ENCODE measurements at places on chromosomes 1 and 21. TPM values are rescaled to one million over a fixed set of nuclear protein-coding genes. Genes with fewer than 3 reads are reported as not detected.

DNA sequence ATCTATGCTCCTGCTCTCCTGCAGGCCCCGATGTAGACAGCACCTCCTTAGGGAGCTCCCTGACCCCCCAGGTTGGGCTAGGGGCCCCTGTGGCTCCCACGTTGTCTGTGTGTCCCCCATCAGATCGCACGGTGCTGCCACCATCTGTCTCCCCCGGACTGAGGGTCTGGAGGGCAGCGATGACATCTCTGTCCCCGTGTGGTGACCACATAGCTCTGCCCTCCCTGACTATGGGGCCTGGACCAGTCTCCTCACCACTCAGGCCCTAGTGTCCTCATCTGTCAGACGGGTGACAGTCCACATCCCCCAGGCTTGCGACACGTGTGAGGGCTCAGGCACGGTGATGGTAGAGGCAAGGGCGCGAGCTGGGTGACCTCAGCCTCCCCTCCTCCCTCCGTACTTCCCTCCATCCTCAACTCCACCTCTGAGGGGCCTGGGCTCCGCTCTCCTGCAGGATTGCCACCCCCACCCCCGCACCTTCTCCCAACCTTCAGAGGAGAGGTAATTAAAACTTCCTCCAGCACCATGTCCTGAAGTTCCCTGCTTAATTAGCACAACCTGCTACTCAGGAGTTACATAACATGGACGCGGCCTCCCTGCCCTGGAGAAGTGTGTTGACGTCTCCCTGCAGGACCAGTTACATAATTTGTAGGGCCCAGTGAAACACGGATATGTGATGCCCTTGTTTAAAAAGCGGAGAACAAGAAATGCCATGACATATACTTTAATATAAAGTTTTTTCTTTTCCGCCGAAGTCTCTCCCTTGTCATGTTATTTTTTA, 288.2 kb downstream of the PTPRU start:
- no peak overlapping the region for H3K4me3 ChIP-seq
- H3K27ac ChIP-seq, result no peak overlapping the region
- no peaks in the 10 kb centered on the region for H3K4me1 ChIP-seq
- H3K36me3 ChIP-seq, result no peaks in the 10 kb centered on the region

DNA sequence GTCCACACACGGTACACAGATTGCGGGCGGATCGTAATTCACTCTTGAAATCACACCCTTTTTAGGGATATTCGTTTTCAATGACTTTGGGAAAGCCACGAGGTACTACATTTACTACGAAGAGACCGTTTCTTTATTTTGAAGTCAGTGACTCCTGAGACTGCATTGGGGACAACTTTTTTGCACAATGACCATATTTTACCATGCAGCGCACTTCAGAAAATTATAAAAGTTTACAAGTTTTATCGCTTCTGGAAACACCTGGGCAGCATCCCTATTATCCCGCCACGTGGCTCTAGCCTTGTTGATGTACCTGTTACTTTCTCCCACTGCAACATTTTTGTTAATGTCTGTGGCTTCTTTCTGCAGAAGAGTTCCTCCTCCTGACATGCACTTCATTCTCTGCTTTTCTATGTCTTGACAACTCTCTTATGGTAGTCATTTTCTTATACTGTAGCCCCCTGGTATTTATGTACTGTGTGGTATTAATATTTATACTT, 1.3 kb upstream of the AKT3 start:
- H3K4me3 ChIP-seq, result peak overlapping the region; percentile 86
- DNase-seq, result no peak
- peak overlapping the region; percentile 92 for H3K27ac ChIP-seq
- H3K27me3 ChIP-seq, result no peaks in the 10 kb centered on the region

- no peaks in the 10 kb centered on the region for H3K36me3 ChIP-seq
- DNase-seq, result no peak
- H3K27ac ChIP-seq, result no peak overlapping the region
- H3K27me3 ChIP-seq, result no peaks in the 10 kb centered on the region
Measured at GRCh38 chr1:213985209-213986019, 2.4 kb upstream of the PROX1 start.

GRCh38 chr1:65921446-65921845, 128.8 kb downstream of the PDE4B start:
- H3K27me3 ChIP-seq, result no peaks in the 10 kb centered on the region
- no peak overlapping the region for H3K4me3 ChIP-seq
- no peak overlapping the region for H3K27ac ChIP-seq
- DNase-seq, result no peak

DNA sequence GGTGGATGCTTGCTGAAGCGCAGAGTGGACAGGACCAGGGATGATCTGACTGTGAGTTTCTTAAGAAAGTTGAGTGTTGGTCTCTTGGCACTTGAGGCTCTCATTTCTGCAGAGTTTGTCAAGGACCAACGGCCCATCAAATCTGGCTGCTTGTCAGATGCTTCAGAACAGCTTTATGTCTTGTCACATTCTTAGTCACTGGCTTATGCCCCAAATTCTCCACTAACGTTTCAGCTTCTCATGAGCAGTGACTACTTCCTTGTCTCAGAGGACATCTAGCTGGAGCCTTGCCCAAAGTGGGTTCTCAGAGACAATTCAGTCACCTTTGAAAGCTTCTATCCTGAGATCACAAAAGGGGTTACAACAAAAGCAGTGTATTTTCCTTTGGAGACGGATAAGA, 92.3 kb downstream of the ST6GALNAC5 start:
- H3K36me3 ChIP-seq, result no peaks in the 10 kb centered on the region
- H3K4me1 ChIP-seq, result no peaks in the 10 kb centered on the region
- no peak overlapping the region for H3K27ac ChIP-seq
- H3K27me3 ChIP-seq, result no peaks in the 10 kb centered on the region
- H3K4me3 ChIP-seq, result no peak overlapping the region

- no peaks in the 10 kb centered on the region for H3K36me3 ChIP-seq
- H3K27me3 ChIP-seq, result no peaks in the 10 kb centered on the region
- no peak for DNase-seq
- H3K27ac ChIP-seq, result no peak overlapping the region
Measured at GRCh38 chr1:87765681-87766070, 437.0 kb downstream of the LMO4 start.

DNA sequence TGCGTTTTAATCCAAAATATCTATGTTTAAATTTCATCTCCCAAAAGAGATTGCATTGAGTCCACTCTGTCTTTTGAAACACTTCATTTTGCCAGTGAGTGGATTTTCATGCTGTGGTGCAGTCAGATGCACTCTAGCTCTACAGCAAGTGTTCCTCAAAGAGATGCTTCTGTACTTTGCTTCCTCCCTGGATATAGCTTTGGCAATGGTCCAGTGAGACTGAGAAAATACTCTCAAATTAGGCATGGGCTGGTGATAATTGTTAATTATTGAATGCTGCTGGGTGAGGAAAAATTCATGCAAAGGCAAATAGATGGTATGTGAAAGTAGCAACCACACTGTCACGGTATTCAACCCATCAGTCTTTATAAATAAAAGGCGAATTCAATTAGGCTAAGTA, 396.9 kb downstream of the ADGRL2 start:
- H3K27ac ChIP-seq, result no peak overlapping the region
- DNase-seq, result no peak
- no peaks in the 10 kb centered on the region for H3K4me1 ChIP-seq
- H3K36me3 ChIP-seq, result no peaks in the 10 kb centered on the region
- H3K4me3 ChIP-seq, result no peak overlapping the region

GRCh38 chr1:61028136-61028535, 54.2 kb upstream of the NFIA start:
- no peak overlapping the region for H3K4me3 ChIP-seq
- H3K27ac ChIP-seq, result no peak overlapping the region
- no peaks in the 10 kb centered on the region for H3K36me3 ChIP-seq
- no peaks in the 10 kb centered on the region for H3K4me1 ChIP-seq
- no peak for DNase-seq

- DNase-seq, result no peak
- H3K27ac ChIP-seq, result no peak overlapping the region
- H3K4me3 ChIP-seq, result no peak overlapping the region
- H3K4me1 ChIP-seq, result no peaks in the 10 kb centered on the region
- H3K27me3 ChIP-seq, result no peaks in the 10 kb centered on the region
Measured at GRCh38 chr1:203999618-204000017, 73.3 kb upstream of the SOX13 start.

GRCh38 chr1:119882132-119883049, 13.9 kb downstream of the ADAM30 start:
- no peaks in the 10 kb centered on the region for H3K36me3 ChIP-seq
- no peak for DNase-seq
- H3K27me3 ChIP-seq, result peaks cover 1% of the 10 kb centered on the region
- H3K27ac ChIP-seq, result no peak overlapping the region
- no peaks in the 10 kb centered on the region for H3K4me1 ChIP-seq

GRCh38 chr1:1941211-1941841, 22.2 kb upstream of the TMEM52 start:
- H3K36me3 ChIP-seq, result no peaks in the 10 kb centered on the region
- no peaks in the 10 kb centered on the region for H3K4me1 ChIP-seq
- H3K27ac ChIP-seq, result no peak overlapping the region
- peaks cover 44% of the 10 kb centered on the region for H3K27me3 ChIP-seq
- no peak for DNase-seq
- H3K4me3 ChIP-seq, result no peak overlapping the region

DNA sequence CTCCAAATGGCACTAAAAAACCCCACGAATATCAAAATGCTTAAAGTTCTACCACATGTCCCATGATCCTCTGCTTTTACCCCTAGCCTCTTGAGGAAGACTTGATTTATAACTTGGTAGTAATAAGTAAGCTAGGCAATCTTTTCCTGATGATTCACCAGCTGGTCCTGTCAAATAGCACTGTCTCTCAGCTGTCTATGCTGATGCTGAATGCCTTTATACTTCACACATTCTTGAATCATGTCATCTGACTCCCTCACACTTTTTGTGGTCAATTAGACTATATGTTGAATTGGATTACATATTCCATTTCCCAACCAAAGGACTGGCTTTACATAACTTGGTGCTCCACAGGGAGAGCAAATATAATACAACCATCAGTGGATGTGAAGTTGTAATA, 16.6 kb downstream of the C21orf91 start:
- H3K4me1 ChIP-seq, result peaks cover 3% of the 10 kb centered on the region
- no peaks in the 10 kb centered on the region for H3K27me3 ChIP-seq
- DNase-seq, result no peak
- peaks cover 3% of the 10 kb centered on the region for H3K36me3 ChIP-seq
- H3K4me3 ChIP-seq, result no peak overlapping the region
- no peak overlapping the region for H3K27ac ChIP-seq

GRCh38 chr1:83673312-83673711, 325.6 kb downstream of the TTLL7 start:
- no peak overlapping the region for H3K4me3 ChIP-seq
- no peak for DNase-seq
- H3K27me3 ChIP-seq, result no peaks in the 10 kb centered on the region
- no peak overlapping the region for H3K27ac ChIP-seq
- no peaks in the 10 kb centered on the region for H3K4me1 ChIP-seq

GRCh38 chr1:50983219-50983802, 13.3 kb downstream of the CDKN2C start:
- H3K4me3 ChIP-seq, result no peak overlapping the region
- H3K27ac ChIP-seq, result no peak overlapping the region
- no peaks in the 10 kb centered on the region for H3K36me3 ChIP-seq
- peaks cover 4% of the 10 kb centered on the region for H3K4me1 ChIP-seq
- no peaks in the 10 kb centered on the region for H3K27me3 ChIP-seq

- peaks cover 21% of the 10 kb centered on the region for H3K4me1 ChIP-seq
- peak overlapping the region; percentile 5 for H3K27ac ChIP-seq
- H3K27me3 ChIP-seq, result no peaks in the 10 kb centered on the region
- no peaks in the 10 kb centered on the region for H3K36me3 ChIP-seq
Measured at GRCh38 chr1:10701145-10701544, 95.3 kb downstream of the CASZ1 start.

ERI3 gene
- total RNA-seq, result 58.4 TPM

OR10Z1 gene
- total RNA-seq, result not detected

Measured in psoas muscle (tissue), 8 donors.